ENCODE measurements at places on chromosomes 4 and X.

DNA sequence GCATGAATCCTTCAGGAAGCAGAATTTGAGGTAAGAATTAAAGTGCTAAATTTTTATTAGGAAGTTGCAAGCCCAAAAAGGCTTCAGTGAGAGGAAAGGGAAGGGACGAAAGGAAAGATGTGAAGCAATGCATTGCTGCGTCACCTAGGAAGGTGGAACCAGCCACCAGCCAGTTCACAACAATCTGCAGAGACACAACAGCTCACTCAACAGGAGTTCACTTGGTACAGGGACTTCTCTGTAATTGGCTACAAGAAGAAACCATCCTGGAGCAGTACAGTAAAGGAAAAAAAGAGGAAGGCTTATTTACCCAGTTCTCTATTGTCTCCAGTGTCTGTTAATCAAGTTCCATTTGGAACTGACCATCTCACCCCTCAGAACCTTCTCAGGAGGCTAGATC lies 157.6 kb downstream of the HNRNPD start:
- DNase-seq = no peak

- no peak for DNase-seq
These were observed 55.2 kb downstream of the CLNK start for GRCh38 chr4:10629394-10629793.

DNA sequence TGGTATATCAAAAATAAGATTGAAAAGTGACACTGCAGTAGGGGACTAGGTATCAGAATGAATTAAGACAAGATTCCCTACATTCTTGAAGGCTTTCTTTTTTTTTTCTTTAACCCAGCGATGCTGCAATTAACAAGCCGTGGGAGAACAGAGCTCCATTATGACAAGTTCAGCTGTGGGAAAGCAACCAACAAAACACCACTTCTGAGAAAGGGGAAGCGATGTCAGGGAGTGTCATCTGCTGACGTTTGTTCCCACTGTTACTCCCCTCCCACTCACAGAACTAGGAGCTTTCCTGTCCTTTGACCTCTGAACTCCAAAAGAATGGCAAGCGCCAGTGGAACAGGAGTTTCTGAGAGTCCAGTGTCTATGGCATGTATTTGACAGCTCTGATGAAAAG lies 90.2 kb upstream of the SLITRK2 start:
- DNase-seq = no peak

- no peak for DNase-seq
These were observed 103.9 kb downstream of the USP9X start for GRCh38 chrX:41189156-41189555.

DNA sequence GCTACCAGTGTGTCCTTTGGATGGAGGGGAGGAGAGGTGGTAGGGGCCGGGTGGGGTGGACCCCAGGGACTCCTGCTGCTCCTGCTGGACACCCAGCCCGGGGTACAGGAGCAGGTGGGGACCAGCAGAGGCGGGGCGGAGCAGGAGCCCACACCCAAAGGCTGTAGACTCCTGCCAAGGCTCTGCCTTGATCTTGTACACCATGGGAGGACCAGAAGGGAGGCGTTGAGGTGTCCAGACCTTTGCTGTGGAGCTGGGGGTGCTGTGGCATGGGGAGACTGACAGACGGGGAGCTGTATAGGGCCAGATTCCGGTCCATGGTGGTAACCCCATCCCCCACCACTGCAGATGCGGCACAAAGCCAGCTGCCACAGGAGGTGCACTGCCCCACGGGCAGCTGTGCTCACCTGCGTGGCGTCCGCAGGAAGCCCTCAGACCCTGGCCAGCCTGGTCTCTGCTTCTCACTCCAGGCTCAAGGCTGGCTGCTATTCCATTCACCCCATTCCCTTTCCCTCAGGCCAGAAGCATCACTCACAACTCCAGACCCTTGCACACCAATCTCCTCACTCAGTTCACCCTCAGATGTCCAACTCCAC lies 5.0 kb upstream of the SLC26A1 start:
- no peak for DNase-seq

DNA sequence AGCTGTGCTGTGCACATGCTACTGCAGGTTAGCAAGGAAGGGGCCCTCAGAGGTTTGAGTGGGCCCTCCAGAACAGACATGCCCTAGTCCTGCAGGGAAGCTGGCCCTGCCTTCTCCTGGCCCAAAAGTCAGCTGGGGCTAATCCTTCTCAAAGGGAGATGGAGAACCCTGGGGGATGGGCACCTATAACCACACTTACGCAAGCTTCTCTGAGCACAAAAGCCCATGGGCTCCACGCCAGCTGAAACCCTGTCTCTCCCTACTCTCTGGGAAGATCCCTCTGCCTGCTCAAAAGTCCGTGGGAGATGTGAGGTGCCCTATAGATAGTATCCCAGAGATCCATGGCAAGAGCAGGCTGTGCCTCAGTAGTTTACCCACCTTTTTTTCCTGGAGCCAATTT lies 58.9 kb upstream of the DKK2 start:
- DNase-seq = no peak

DNA sequence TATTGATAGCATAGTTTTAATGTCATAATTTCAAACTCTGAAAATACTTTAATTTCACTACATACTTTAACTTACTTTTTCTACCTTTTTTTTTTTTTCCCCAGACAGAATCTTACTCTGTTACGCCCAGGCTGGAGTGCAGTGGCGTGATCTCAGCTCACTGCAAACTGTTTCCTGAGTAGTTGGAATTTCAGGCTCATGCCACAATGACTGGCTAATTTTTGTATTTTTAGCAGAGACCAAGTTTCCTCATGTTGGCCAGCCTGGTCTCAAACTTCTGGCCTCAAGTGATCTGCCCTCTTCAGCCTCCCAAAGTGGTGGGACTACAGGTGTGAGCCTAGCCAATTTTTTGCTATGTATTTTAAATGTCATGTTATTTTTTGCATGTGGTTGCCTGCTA lies 741.6 kb downstream of the TRAM1L1 start:
- no peak for DNase-seq

- DNase-seq = no peak
These were observed 123.5 kb upstream of the WDR1 start for GRCh38 chr4:10239982-10240654.

- no peak for DNase-seq
These were observed 123.9 kb downstream of the BCOR start for GRCh38 chrX:39973810-39974209.

Measured in pulmonary artery endothelial cell (primary cell).